Left kidney (tissue), 8 donors: ENCODE measurements at places on chromosomes 3 and 15.
A peak's percentile ranks its signal among the peaks of the same experiment; 100 is the strongest.

- DNase-seq: no peak
Measured at GRCh38 chr3:161977063-161977462, 480.5 kb downstream of the OTOL1 start.

- DNase-seq: no peak
Measured at GRCh38 chr3:149934524-149934923, 36.2 kb downstream of the PFN2 start.

GRCh38 chr15:80251428-80252120 is 439 bp downstream of the CTXND1 start:
- DNase-seq: no peak

GRCh38 chr15:48544778-48545177 is 100.7 kb downstream of the FBN1 start:
- no peak for DNase-seq

GRCh38 chr3:30518181-30518864 is 88.1 kb upstream of the TGFBR2 start:
- peak; percentile 20 for DNase-seq

DNA sequence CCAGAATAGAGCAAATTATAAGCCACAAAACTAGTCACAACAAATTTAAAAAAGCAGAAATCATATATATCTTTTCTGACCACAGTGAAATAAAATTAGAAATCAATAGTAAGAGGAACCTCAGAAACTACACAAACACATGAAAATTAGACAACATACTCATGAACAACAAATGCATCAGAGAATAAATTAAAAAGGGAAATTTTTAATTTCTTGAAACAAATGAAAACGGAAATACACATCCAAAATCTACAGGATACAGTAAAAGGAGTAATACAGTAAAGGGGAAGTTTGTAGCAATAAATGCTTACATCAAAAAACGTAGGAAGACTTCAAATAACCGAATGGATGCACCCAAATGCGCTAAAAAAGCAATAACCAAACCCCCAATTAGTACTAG is 19.2 kb downstream of the NME9 start:
- no peak for DNase-seq

- no peak for DNase-seq
Measured at GRCh38 chr3:124691599-124691998, 38.7 kb upstream of the UMPS start.

DNA sequence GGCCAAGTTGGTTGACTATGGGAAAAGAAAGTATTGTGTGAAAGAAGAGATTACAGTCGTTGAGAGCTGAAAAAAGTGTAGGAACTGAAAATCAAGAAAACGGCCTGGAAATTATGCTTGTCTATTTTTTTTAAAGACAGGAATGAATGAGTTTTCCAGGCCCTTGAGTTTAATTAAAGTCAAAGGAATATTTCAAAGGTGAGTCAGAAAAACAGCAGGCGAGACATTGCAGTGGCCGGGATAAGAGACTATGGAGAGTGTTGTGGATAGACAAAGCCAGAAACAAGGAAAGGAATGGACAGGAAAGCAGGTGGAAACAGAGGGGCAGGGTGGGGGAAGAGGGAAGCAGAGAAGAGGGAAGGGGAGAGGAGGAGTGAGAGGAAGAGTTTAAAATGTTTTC is 275.1 kb upstream of the LRTM1 start:
- no peak for DNase-seq

GRCh38 chr3:157064402-157064801 is 95.5 kb downstream of the CCNL1 start:
- no peak for DNase-seq
